ENCODE measurements at places on chromosomes 7 and 10.

DNA sequence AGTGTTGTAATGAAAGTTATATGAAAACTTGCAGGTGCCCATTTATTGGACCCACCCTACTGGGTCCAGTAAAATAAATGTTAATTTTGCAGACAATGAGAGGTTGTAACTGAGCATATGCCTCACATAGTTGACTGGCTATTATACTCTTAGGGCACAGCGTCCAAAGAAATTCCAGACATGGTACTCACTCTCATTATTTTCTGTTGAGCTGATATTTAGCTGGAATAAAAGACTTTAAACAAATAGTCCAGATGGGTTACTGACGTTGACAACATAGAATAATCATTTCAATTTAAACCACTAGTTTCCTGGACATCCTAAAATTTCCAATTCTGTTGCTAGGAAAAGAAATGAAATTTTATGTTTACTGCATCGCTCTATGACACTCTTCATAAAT lies 174.5 kb downstream of the ZNF365 start:
- no peak for DNase-seq

DNA sequence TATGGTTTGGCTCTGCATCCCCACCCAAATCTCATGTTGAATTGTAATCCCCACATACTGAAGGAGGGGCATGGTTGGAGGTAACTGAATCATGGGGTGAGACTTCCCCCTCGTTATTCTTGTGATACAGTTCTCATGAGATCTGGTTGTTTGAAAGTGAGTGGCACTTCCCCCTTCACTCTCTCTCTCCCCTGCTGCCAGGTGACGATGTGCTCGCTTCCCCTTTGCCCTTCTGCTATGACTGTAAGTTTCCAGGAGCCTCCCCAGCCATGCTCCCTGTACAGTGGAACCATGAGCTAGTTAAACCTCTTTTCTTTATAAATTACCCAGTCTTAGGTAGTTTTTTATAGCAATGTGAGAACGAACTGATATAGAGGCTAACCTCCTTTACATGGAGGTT lies 16.6 kb downstream of the PLPP4 start:
- DNase-seq = peak; percentile 13

GRCh38 chr10:117748058-117748457 lies 205.5 kb downstream of the EMX2 start:
- DNase-seq = no peak

DNA sequence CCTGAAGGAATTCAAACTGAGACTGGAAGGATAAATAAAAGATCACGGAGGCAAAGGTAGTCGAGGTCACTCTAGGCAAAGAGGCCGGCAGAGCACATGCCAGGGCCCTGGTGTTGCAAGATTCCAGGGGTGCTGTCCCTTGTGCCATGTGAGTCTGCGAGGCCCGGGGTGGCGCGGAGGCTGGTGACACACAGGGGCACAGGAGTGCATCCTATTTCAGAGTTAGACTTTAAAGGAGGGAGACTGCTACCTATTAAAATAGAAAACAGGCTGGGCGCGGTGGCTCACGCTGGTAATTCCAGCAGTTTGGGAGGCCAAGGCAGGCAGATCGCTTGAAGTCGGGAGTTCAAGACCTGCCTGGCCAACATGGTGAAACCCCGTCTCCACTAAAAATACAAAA lies 12.6 kb downstream of the BEND7 start:
- no peak for DNase-seq

DNA sequence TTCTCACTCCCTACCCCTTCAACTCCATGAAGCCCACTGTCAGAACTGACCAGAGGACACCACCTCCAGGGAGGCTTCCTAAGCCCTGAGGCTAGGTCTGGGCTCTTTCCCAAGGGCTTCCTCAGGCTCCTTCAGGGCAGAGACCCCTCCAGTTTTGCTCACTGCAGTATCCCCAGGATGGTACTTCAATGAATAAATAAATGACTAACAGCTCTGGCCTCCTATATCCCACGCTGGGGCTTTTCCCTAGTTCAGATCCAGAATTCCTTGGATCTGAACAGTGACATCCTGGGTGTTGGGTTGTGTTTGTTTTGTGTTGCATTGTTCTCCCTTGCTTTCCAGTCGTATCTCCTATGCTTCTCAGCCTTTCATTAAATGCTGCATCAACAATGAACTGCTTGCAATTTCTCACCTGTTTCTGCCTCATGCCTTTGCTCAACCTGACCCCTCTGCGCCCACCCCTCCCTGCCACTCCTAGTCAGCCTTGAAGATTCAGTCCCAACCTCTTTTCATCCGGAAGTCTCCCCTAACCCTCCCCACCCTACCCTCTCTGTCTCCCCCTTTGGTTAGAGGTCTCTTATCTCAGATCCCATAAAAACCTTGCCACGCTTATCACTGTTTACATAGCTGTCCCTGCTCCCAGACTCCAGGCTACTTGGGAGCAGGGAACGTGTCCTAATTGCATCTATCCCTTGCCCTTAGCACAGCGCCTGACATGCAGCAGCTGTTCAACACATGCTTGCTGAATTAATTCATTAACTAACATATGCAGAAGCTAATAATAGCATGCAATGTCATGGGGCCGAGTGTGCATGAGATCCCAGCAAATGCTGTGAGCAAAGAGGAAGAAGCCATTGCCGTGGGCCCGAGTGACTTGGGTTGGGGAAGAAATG lies 41.7 kb downstream of the PPP1R3C start:
- DNase-seq = no peak

- DNase-seq = no peak
Observed at GRCh38 chr10:13152296-13152695, 9.1 kb upstream of the MCM10 start.

DNA sequence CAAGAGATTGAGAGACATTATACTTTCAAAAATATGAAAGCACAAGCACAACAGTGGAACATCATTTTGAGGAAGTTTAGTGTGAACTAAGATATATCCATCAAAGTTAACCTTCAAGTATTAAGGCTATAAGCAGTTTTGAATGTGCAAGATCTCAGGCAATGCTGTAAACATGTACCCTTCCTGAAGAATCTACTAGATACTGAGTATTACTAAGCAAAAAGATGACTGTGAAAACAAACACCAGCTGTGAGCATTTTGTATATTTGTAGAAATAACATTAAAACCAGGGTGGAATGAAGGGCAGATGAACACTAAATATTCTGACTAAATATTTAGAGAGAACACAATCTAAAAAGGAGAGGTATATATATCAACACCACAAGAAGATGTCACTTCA lies 41.3 kb upstream of the ADRA2A start:
- no peak for DNase-seq

- no peak for DNase-seq
Observed at GRCh38 chr10:74120911-74121310, 29.7 kb downstream of the AP3M1 start.

DNA sequence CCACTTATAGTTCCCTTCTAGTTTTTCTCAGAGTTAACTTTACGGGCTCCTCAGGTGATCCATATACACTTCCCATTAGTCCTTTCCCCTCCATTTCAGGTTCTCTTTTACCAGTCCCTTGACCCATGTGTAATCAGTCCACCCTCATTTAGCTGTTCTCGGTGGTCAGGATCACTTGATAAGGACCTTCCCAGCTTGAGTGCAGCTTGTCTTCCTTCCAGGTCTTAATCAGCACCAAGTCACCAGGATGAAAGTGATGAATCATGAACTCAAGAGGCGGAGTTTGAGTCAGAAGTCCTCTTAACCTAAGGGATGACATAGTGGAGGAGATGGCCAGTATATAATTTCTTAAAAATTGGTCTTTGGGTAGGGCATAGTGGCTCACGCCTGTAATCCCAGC lies 63.1 kb upstream of the CNTNAP2 start:
- DNase-seq = no peak

- no peak for DNase-seq
Observed at GRCh38 chr7:157784041-157784835, 447.4 kb downstream of the DNAJB6 start.

DNA sequence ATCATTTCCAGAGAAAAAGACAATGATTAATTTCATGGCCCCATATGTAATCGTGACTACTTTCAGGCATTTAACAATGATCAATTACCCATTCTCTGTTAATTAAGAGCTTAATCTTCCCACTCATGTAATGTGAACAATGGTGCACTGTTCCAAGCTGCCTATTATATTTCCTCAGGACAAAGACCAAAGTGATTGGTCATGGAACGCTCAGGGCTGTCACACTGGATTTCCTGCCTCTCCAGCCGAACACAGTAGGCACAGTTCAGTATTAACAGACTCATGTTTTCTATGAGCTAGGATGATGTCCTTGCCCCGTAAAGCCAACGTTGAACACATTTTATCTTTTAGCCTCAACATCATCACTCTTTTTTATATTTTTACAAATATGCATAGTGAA lies 142.7 kb upstream of the FZD8 start:
- no peak for DNase-seq

- no peak for DNase-seq
Observed at GRCh38 chr10:122172361-122173008, 98.6 kb upstream of the BTBD16 start.

DNA sequence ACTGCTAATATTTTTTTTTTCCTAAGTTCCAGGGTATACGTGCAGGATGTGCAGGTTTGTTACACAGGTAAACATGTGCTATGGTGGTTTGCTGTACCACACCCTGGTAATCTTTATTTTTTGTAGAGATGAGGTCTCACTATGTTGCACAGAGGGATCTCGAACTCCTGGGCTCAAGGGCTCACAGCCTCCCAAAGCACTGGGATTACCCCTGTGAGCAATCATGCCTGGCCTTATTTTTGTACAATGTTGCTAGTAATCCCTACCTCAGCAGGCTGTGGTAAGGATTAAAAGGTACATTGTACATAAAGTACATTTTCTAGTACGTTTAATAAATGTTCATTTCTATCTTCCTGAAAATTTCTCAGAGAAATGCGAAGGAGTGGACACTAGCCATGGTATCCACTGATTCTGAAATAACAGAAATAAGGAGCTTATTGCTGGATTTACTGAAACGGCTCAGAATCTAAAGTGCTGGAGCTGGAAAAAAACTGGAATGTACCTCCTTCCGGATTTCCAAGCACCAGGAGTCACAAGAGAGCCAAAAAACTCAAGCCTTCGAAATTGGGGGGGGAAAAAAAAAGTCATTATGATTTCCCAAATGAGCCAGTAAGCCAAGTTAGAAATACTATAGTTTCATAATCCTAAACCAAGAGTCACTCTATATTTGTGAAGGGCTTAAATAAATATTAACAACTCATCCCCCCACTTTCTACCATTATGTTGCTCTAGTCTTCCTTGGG lies 69.6 kb downstream of the NT5C2 start:
- DNase-seq = no peak

GRCh38 chr7:124366118-124366517 lies 333.3 kb upstream of the TMEM229A start:
- no peak for DNase-seq

DNA sequence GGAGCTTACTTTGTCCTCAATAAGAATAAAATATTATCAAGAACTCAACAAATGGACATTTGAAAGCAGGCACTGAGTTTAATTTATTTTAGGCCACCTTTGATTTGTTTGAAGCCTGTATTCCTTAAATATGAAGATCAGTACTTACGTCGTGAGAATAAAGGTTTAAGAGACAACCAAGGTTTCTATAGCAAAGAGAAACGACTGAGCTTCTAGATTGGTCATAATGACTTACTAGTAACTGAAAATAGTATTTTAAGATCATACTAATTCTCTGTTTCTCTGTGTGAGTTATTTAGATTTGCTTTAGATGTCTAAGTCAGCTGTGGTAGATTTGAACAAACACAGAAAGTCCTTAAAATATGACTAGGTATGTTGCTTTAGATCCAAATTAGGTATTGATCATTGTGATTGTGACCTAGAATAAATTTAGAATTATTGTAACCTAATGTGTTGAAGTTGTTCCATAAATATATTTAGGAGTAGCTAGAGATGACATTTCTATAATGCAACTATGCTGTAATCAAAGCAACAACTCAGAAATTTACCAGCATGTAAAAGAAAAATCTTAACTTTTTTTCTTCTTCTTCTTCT lies 2.4 kb upstream of the GLCCI1 start:
- no peak for DNase-seq

- peak; percentile 50 for DNase-seq
Observed at GRCh38 chr7:71601851-71602250, 469.9 kb downstream of the GALNT17 start.

GRCh38 chr7:90563286-90563685 lies 32.8 kb upstream of the CDK14 start:
- no peak for DNase-seq

- no peak for DNase-seq
Observed at GRCh38 chr10:124198125-124198501, 104.7 kb upstream of the CHST15 start.

DNA sequence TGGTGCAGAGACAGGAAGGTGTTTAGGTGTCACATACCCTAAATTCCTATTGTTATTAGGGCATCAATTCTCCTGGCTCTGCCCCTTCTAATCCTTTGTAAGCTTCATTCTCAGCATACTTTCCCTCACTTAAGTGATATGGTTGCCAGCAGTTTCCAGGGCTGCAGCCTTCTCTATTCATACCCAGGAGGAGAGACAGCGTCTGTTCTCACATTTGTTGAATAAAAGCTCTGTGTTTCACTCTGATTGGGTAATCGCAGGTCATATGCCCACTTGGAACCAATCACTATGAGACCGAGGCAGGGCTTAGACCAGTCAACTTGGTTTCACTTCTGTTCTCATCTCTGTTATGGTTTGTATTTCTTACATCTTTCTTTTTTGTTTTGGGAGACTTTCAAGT lies 109.6 kb upstream of the MTPN start:
- peak; percentile 60 for DNase-seq

DNA sequence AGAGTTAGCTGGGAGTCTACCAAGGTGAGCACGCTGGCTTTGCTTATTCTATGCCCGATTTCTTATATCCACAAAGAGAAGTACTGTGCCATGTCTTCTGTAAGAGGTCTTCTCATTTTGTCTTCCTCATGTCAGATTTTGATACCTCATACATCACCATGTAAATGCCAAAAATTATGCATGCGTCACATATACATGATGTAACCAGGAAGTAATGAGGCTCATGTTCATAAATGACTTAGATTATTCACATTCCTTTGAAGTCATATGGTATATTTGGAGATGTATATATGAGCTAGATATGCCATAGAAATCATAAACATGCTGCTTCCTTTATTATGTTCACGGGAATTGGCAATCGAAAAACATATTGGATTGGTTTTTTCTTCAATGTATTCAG lies 97.7 kb upstream of the CELF2 start:
- DNase-seq = no peak

DNA sequence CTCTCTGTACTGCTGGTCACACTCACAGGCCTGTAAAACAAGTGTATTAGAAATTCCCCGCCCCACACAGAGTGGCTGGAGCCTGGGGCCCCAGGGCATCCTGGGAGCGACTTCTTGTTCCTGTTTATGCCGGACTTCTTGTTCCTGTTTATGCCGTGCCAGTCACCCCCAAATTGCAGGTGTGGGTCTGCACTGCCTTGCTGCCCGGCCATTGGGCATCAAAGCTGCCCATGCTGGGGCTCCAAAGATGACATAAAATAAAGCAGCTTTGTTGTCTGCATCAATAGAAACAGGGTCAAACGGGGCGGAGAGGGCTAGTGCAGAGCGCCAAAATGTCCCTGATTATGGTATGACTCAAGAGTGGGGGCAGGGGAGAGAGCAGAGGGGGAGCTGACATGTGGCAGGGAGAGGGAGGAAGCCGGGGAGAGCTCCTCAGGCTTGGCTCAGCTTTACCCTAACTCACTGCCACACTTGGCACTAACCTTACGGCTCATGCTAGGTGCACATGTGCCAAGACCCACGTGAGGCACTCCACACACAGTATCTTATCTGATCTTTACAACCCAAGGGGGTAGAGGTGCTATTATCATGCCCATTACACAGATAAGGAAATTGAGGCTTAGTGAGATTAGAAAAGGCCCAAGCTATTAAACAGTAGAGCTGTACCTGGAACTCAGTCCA lies 98.4 kb downstream of the PIP4K2A start:
- DNase-seq = no peak

- no peak for DNase-seq
Observed at GRCh38 chr7:81007051-81007450, 88.2 kb upstream of the SEMA3C start.

GRCh38 chr7:22663357-22663718 lies 63.7 kb upstream of the IL6 start:
- no peak for DNase-seq

Measured in ecto neural progenitor cell (in vitro differentiated cells).